ENCODE measurements at places on chromosomes 4 and X.
A peak's percentile ranks its signal among the peaks of the same experiment; 100 is the strongest.

DNA sequence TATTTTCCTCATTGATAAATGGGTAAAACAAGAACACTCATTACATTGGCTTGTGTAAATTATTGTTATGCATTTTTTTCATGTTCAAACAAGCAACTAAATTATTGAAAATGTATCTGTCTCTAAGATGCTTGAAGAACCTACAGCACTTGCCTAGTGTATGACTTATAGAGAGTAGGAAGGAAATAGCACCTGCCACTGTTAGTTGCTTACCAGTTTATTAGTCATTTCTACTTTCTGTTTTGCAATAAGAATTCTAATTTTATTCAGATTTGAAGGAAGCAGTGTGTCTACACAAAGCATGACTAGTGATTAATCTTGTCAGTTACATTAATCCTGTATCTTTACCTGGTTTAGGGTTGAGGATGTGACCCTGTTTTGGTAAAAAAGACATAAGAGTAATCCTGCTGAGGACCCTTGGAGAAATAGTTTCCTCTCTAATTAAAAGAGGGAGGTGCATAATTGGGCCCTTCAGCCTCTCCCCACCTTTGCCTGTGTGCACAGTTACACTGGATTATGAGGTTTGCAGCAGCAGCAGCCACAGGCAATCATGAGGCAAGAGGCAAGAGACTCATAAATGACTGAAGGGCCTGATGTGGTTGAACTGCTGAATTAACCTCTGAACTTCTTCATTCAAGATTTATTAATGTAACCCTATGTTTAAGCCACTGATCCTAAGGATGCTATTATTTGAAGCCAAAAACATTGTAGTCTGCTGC, 1202.1 kb downstream of the ADGRL3 start:
- DNase-seq: no peak

GRCh38 chrX:40099055-40099958, 1.5 kb upstream of the BCOR start:
- peak; percentile 44 for DNase-seq

GRCh38 chr4:63269156-63269555, 1140.1 kb downstream of the TECRL start:
- DNase-seq: no peak

GRCh38 chr4:187289371-187289770, 565.7 kb upstream of the FAT1 start:
- DNase-seq: no peak

DNA sequence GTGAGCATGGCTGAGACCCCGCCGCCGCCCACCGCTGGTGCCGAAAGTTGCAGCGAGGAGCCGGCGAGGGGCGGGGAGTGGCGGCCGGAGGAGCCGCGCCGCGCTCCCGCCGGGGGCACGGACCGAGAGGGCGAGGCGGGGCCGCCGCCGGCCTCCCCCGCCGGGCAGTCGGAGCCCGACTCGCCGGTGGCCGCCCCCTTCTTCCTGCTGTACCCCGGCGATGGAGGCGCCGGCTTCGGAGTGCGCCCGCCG, 16.5 kb downstream of the UTP3 start:
- no peak for DNase-seq

GRCh38 chr4:17595471-17596005, 18.5 kb downstream of the LAP3 start:
- DNase-seq: no peak

DNA sequence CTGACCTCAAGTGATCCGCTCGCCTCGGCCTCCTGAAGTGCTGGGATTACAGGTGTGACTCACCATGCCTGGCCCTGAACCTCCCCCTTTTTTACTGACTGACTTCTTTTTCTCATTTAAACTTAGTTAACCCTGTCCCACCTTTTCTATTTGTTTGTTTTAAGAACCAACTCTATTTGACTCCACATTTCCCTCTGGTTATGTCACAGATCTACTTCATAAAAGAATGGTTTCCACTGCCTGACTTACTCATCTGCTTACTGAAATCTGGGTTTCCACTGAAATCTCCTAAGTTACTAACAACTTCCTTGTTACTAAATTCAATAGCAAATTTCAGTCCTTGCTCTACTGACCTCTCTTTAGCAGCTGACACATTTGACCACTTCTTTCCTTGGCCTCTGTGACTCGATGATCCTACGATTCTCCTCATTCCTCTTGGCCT, 28.0 kb upstream of the NSUN7 start:
- no peak for DNase-seq

DNA sequence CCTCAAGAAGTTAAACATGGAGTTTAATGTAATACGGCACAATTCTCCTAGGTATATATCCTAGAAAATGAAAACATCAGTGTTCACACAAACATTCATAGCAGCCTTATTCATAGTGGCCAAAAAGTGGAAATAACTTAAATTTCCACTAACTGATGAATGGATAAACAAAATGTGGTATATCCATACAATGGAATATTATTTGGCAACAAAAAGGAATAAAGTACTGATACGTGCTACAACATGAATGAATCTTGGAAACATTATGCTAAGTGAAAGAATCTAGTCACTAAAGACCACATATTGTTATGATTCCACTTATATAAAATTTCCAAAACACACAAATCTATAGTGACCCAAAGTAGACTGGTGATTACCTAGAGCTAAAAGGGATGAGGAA, 14.6 kb downstream of the SDAD1 start:
- DNase-seq: no peak

DNA sequence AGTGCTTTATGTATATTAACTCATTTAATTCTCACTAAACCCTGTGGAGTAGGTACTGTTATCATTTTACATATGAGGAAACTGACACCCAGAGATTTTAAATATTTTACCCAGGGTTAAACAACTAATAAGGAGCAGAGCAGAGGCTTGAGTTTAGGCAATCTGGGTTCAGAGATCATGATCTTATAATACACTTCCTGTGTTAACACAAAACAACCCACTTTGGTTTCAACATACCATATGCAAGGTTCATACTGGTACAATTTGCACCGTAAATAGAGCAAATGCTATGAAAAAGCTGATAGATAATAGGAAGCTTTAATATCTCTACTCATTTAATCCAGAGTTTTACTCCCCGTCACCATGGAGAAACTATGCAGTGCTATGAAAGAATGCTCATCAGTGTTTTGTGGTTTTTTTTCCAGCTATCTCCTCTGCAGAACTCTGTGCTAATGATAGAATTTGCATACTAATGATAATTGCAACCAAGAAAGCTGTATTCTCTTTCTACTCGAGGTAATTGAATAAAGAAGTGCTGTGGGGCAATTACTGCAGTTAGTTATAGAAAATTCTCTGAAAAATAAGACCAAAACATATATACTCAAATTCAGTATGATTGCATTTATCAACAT, 138.8 kb upstream of the MAP9 start:
- DNase-seq: no peak

DNA sequence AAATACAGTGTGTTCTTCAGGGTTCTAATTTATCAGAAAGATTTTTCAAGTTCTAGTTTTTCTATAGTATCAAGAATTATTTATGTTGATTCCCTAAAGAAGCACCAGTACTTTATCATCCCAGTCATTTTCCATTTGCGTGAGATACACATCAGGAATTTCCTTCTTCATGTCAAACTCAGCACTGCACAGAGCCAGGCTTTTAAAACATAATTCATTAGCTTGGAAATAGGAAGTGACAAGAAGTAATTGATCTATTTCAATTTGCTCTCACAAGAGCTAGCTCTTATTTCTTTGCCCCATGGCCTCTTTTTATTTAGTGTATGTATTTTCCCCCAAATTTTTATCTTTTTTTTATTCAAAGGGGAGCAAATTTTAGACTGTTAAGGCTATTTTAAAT, 13.0 kb upstream of the SLC10A4 start:
- DNase-seq: no peak

DNA sequence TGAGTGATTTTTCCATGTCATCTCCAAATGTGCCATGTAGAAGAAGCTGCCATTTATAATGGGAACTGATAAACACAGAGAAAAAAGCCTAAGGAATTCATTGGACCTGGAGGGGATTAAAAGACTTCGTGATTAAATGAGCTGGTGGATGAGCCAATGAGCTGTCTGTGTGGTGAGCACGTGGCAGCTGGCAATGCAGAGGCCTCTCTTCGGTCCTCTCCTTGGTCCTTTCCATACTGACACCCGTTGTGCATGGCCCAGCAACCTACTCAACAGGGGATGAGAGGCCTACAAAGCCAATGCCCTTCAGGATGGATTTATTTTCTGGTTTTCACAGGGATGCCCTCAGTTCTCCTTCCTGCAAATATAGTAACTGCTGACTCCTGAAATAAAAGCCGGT, 87.7 kb upstream of the STS start:
- no peak for DNase-seq

DNA sequence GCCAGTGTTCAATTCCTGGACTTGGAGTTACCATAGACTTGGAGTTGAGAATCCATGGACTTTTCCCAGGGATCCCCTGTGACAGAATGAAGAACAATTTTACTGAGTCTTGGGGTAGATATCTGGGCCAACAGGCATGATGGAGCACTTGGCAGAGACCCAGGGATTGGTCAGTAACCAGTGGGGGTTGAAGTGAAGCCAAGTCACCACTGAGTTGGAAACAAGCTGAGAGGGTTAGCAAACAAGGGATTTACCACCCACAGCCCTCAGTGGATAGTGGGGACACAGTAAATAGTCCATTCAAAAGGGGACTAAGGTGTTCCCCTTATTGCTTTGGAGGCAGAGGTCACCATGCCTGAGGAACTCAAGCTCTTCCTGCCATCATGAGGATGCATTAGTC, 281.7 kb downstream of the PPP1R2C start:
- DNase-seq: no peak

DNA sequence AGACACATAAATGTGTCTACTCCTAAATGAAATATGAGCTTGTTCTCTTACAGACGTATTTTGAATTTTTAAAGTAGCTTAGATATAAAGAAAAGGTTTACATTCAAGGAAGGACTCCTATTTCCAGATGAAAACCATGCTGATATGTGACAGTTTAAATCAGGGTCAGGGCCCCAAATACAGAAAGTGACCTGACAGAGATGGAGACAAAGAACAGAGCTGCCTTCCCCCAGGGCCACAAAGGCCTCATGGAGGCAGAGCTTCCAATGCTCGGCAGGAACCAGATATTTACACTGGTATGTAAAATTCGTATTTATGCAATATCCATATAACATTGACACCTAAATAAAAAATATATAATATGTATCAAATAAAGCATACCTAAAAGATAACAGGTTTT, 124.0 kb downstream of the PRDM5 start:
- no peak for DNase-seq

- no peak for DNase-seq
These were observed 362.0 kb downstream of the CBLL2 start for GRCh38 chrX:22634751-22635150.

- DNase-seq: no peak
These were observed 109.7 kb downstream of the SHROOM3 start for GRCh38 chr4:76544725-76545124.

DNA sequence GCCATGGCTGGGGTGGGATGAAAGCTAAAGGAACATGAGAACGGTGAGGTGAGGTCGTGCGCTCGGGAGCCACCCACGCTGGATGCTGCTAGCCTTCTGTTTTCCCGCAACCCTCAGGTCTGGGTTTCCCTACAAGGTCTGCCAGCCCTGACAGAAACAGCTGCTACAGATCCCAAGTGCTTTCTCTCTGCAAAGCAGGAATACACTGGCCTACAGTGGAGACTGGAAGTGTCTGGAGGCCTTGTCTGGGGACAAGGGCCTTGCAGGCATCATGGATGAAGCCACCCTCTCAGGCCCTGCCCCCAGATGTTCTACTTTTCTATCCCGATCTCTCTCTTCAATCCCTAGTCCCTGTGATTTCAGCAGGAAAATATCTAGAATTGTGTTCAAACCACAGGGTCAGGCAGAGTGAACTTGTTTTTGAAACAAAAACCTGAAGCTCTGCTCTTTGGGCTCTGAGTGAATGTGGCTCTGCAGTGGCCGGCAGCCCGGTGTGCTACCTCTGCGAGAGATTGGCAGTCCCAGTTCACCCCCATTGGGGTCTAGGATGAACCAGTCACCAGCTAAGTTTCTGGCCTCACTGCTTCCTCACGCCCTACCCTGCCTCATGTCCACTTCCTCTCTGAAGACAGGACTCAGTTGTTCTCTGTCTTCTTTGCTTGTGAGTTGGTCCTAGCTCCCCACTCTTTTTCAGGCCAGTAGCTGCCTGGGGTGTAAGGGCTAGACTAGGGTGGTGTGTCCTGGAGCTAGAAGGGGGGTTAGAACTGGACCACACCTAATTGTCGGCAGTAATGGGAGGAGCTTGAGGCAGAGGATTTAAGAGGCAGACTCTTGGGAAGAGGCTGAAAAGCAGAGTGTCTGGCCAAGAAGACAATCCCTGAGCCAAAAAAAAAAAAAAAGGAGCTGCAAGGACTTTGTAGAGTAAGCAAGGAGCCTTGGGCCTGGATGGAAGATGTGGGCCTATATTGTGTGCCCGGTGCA, 89.6 kb downstream of the RTL5 start:
- no peak for DNase-seq

- no peak for DNase-seq
These were observed 52.7 kb downstream of the NPY1R start for GRCh38 chr4:163279713-163280112.

DNA sequence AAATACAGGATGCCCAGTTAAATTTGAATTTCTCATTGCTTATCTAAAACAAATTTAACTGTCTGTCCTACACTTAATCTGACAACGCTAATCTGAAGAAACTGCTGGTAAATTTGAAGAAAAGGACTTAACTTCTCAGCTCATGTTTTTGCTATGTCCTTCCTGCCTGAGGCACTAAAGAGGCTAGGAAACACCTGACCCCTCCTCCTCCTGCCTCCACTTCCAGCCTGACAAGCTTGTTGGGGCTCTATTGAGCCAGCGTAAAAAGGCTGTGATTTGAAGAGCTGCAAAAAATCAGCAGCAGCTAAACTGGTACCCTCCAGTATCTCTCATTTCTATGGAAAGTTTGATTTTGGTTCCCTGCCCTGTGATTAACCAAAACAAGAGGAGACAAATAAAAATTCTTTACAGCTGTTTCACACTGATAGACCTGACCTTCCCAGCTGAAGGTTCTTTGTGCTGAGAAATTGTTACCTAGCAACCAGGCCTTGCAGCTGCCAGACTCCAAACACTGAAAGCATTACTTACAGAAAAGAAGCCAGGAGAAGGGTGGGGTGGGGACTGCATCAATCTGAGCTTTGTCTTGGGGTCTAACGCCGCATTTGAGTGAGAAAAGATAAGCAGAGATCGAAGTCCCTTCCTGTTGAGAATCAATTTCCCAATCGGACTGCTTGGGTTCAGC, 35.0 kb downstream of the DCX start:
- DNase-seq: no peak

GRCh38 chr4:25184056-25184455, 23.8 kb upstream of the SEPSECS start:
- DNase-seq: no peak

DNA sequence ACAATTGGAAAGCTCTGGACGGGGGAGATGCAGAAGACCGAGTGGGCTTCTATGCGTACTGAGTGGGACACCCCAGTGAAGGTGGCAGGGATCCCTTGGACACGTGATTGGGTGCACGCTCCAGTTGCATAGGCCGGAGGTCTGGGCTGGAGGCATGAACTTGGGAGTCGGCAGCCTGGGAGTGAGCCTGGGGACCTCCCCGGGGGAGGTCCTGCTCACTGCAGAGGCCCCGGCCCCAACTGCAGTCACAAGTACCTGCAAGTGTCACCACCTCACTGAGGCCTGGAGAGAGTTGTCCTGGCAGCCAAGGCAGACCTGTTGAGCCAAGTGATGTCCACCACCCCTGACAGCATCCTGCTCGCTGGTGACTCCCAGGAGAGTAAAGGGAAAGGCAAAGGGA, 49.3 kb upstream of the HMX1 start:
- DNase-seq: no peak

GRCh38 chrX:47568656-47569295, 7.8 kb downstream of the ARAF start:
- DNase-seq: no peak

Data from GM12892 (cell line).